ENCODE measurements at places on chromosomes 12 and 14. TPM values are rescaled to one million over a fixed set of nuclear protein-coding genes. Genes with fewer than 3 reads are reported as not detected.
A peak's percentile ranks its signal among the peaks of the same experiment; 100 is the strongest.

Gene TAS2R10
- polyA plus RNA-seq = 0.50 TPM

Gene ITGB7
- polyA plus RNA-seq = 0.76 TPM

Gene AKAP5
- polyA plus RNA-seq = 0.45 TPM

Gene CPNE6
- polyA plus RNA-seq = not detected

- no peak for DNase-seq
Observed at GRCh38 chr12:72219937-72220336, 52.2 kb upstream of the TRHDE start.

GRCh38 chr14:98210045-98210672 is 1061.8 kb downstream of the BCL11B start:
- DNase-seq = no peak

DNA sequence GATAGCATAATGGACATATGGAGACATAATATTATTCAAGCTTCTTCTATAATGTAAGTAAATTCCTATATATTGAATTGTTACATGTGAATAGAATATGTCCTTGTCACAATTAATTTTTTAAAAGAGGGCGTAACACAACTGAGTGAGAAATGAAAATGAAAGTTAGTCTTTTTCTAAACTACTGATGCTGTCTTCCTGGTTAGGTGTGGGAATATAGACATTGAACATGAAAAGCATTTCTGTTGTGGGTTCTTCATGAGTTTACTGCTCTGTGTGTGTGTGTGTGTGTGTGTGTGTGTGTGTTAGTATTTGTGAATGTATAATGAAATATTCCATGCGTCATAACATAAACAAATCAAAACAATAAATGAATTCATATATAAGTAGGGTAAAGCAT is 40.5 kb upstream of the RTL1 start:
- DNase-seq = no peak

DNA sequence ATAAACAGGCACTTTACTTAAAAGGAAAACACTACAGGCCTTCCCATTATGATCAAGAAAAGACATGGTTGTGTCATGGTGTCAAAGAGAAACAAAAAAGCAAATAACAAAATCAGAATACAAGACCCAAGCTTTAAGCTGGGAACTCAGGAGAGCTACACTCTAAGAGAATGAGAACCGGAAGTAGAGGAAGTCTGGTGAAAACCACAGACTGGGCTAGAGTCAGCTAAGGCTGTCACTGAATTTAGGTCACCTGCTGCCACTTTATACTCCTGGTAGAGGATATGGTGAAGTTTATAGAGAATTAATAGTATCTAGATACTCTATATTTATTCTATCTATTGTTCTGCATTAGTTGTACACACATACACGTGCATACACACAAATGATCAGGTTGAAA is 971.7 kb downstream of the FLRT2 start:
- no peak for DNase-seq

GRCh38 chr12:25496098-25496587 is 56.9 kb downstream of the LMNTD1 start:
- peak; percentile 10 for DNase-seq

DNA sequence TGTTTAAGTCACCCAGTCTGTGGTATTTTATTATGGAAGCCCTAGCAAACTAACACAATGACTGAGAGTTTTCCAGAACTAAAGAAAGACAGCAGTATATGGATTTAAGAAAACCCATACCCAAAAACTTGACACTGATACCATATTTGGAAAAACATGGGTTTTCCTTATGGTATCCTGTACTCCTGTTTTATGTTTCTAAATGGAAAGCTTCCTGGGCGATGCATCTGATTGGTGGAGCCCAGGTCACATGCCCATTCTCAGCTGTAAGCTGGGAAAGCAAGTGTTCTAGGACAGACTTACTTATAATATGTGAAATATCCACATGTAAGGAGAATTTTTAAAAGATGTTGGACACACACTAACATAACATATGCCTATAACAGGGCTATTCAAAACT is 4.5 kb upstream of the RNASE4 start:
- DNase-seq = no peak

- no peak for DNase-seq
Observed at GRCh38 chr14:55243386-55243785, 27.8 kb upstream of the FBXO34 start.

DNA sequence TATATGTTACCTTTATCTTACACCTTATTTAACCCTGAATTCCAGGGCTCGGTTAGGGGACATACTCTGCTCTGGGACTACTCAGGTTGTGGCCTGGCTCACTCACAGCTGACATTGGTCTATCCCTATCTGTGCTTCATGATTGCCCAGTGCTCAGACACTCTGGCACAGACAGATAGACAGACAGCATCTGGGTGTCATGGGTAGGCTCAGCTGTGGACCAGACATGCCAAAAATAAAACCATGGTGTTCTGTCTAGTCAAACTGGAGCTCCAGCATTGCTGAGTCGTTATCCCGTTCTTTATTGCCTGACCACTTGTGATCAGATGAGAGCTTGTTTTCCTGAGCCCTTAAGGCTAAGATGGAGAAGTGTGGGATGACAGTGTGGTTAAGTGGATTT is 29.0 kb downstream of the FBXW8 start:
- DNase-seq = no peak

- no peak for DNase-seq
Observed at GRCh38 chr14:68770553-68771286, 22.1 kb downstream of the ZFP36L1 start.

DNA sequence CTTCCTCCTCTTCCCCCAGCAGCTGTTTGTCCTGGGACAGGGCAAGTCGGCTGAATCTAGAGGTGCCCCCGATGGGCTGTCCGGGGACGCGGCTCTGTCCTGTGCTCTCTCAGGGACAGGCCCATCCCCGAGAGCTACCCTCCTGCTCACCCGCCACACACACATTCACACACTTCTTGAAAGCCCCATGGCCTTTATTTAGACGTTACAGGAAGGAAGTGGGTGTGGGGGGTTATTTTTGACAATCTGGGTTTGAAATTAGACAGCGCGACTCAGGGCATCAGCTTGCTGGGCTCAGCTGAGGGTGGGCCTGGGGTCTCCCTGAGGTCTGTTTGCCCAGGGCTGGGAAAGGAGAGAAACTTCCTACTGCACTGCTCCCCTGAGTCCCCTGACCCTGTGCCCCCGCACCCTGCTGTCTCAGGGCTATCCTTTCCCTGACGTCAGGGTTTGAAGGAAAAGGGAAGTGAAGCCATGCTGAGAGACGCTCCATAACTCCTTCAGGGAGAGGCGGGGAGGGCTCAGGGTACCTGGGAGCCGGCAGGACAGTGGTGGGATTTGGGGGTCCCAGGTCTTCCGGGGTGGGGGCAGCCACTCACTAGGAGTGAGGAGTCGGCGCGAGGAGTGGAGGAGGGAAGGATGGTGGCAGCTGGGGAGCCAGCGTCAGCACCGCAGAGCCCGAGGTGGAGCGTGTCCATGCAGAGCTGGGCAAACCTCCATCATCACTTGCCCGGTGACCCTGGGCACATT is 8.1 kb downstream of the PTPN6 start:
- no peak for DNase-seq
